Metanephros (tissue), 2 donors: ENCODE measurements at places on chromosomes 16 and 17. TPM values are rescaled to one million over a fixed set of nuclear protein-coding genes. Genes with fewer than 3 reads are reported as not detected.

Gene SRCIN1
- total RNA-seq: 5.7 TPM

Gene IRX3
- 18.9 TPM for total RNA-seq

Gene SPIRE2
- 7.9 TPM for total RNA-seq

Gene EDC4
- 82.0 TPM for total RNA-seq

Gene KCNJ2
- 12.1 TPM for total RNA-seq

Gene SULT1A4
- 0.88 TPM for total RNA-seq

Gene CACNA1H
- total RNA-seq: 32.3 TPM

Gene COPRS
- total RNA-seq: 43.8 TPM

Gene CDH13
- 40.6 TPM for total RNA-seq

Gene FBRS
- 31.3 TPM for total RNA-seq

Gene SULT1A1
- total RNA-seq: 31.4 TPM

Gene ZG16B
- 0.70 TPM for total RNA-seq

Gene TNFRSF17
- total RNA-seq: not detected

Gene GGT6
- total RNA-seq: 15.0 TPM

Gene SGSH
- total RNA-seq: 27.5 TPM

Gene SCIMP
- 1.8 TPM for total RNA-seq

Gene SLC43A2
- total RNA-seq: 42.3 TPM

Gene FOXC2
- total RNA-seq: 18.6 TPM

Gene GPRC5C
- 231 TPM for total RNA-seq

Gene KRTAP4-1
- not detected for total RNA-seq

Gene RNF222
- total RNA-seq: not detected
